ENCODE measurements at places on chromosomes 2 and 18.

DNA sequence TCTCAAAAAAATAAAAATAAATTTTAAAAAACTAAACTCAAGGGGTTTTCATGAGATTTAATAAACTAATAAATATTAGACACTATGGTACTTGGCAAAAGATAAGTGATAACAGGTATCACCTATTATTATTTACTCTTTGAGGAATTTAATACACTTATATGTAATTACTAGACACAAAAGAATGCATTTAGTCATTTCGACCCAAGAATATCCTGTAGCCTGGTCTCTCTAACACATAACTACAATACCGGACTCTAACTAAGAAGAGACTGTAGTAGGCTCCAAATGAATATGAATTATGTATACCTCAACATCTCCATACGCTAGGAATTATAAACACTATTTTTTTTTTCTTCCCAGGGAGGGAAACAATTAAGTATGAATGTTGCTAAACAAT lies 850.7 kb downstream of the CPS1 start:
- DNase-seq = no peak

DNA sequence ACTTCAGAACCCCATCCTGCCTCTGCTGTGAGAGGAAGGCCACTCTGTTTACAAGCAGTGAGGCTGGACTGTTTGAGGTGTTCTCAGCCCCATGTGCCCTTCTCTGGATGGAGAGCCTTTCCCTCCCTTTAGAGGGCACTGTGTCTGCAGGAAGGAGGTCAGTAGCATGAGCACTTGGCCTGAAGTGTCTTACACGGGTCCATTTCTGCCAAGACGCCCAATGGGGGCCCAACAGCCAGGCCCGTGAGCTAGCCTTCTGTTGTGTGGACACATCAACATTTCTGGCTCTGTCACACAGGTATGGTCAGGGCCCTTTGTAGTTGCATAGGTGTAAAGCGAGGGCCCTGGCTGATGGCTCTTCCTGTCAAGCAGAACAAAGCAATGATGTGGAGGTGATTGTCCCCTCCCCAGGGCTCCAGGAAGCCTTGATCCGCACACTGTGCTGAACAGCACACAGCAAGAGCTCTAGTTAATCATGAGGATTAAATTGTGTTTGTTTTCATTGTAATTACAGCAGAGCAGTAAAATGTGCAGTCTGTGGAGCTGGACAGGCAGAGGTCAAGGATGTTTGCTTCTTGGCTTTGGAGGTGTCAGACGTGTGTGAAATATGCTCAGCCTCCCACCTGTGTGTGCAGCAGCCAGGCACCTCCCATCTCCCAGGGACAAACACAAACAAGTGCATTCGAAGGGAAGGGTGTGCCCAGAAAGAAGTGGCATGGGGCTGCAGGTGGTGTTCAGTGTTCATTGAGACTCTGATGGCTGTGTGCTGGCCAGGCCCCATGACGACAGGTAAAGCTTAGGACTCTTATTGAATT lies 132.1 kb downstream of the SH3RF3 start:
- peak; percentile 91 for DNase-seq

DNA sequence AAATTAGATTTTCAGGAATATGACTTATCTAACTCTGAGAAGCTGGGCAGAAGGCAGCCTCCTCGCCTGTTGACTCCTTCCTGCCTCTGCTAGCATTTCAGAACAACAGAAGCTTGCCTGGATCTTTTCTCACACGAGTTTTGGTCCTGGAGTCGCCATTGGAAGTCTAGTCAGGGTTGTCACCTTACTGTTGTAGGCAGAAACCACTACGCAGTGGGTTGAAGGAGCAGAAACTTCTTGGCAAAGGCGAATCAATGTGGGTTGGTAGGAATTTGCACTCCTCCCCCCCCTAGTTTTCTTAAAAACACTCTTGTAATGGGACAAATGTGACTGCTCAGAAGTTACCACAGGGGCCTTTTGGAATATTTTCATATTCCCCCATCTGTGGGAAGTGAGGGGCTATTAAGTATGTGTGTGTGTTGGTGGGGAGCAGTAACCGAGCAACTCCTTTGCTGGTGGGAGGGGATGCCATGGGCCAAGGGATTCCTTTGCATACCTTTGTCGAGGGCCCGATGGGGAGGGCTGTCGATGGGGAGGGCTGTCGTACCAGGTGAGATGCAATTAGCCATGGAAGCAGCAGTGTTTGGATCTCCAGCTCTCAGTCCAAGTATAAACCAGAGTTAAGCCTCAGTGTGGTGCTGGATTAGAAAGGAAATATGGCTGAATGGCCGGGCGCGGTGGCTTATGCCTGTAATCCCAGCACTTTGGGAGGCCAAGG lies 117.4 kb downstream of the FMNL2 start:
- DNase-seq = no peak

GRCh38 chr2:175792199-175792598 lies 209.9 kb downstream of the LNPK start:
- no peak for DNase-seq

- DNase-seq = no peak
Observed at GRCh38 chr18:31042084-31042405, 497 bp downstream of the DSC3 start.

- no peak for DNase-seq
Observed at GRCh38 chr2:79729532-79729931, 216.7 kb downstream of the CTNNA2 start.

DNA sequence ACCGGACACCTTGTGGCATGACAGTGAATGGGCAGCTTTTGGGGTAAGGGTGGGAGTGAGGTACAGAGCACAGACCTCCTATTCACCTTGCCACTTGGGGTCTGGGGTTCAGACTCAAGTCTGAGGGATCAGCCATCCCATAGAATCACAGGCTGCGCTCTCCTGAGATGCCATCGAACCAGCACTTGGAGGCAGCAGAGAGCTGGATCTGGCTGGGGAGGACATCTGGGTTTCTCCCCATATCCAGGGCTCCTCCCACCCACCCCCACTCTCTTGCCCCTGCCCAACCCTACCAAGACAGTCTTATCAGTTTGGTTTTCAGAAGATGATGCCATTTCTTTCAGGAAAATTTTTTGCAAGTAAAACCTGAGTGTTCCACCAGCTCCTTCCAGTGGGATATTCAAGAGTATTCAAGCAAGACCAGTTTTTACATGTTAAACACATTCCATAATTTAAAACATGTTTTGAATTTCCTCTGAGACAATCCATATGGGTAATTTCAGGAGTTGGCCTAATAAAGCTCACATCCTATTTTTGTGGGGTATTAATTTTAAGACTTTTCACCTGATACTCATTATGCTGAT lies 29.2 kb upstream of the TEX44 start:
- peak; percentile 90 for DNase-seq

- no peak for DNase-seq
Observed at GRCh38 chr2:120797421-120798221, 62.0 kb downstream of the GLI2 start.

- no peak for DNase-seq
Observed at GRCh38 chr2:160194351-160194750, 5.7 kb downstream of the ITGB6 start.

DNA sequence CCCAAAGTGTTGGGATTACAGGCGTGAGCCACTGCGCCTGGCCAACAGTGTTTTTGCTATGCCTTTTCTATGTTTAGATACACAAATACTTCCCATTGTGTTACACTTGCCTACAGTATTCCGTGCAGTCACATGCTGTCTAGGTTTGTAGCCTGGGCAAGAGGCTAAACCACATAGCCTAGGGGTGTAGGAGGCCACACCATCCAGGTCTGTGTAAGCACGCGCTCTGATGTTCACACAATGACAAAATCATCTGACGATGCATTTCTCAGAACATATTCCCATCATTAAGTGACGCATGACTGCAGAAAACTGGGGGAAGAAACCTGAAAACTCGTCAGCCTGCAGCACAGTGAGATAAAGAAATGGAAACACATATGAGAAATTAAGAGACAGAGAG lies 46.1 kb upstream of the TWIST2 start:
- no peak for DNase-seq

GRCh38 chr18:58569490-58569911 lies 59.4 kb downstream of the ALPK2 start:
- no peak for DNase-seq

GRCh38 chr2:110897966-110898365 lies 165.6 kb downstream of the ACOXL start:
- no peak for DNase-seq

- no peak for DNase-seq
Observed at GRCh38 chr18:46156124-46156745, 52.0 kb downstream of the HAUS1 start.

GRCh38 chr2:237092920-237093781 lies 7.5 kb downstream of the COPS8 start:
- DNase-seq = peak; percentile 24

- no peak for DNase-seq
Observed at GRCh38 chr18:49769047-49769728, 44.1 kb downstream of the ACAA2 start.

DNA sequence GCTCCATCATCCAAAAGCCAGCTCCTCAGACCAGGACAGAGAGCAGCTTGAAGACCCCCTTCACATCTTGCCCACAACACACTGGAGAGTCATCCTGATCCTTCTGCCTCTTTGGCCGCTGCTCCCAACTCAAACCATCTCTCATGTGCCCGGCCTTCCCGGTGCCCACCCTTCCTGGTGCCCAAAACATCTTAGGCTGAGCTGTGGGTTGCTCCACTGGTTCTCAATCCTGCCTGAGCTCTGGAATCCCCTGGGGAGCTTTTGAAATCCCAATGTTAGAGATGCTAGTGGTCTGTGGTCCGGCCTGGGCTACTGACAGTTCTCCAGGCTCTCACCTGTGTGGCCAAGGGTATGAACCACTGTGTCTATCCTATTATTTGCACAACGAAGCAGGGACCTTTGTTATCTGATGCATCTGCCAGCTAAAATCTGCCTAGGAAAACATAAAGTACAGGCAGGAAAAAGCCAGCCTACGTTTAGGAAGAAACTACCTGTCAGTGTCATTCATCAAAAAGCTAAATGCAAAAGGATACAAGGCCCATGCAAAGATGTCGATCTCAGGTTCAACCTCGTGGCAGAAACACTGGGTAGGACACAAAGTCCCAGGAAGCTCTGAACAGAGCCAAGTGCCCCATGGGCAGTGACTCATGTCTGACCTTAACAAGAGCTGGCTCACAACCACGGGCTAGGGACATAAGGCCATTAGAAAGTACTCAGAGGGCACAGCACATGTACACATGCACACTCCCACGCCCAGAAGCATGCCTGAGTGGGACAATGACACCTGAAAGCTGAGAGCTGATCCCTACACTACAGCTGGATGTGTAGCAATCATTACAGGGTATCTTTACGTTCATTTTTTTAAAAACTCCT lies 30.8 kb downstream of the TBC1D8 start:
- DNase-seq = peak; percentile 51

DNA sequence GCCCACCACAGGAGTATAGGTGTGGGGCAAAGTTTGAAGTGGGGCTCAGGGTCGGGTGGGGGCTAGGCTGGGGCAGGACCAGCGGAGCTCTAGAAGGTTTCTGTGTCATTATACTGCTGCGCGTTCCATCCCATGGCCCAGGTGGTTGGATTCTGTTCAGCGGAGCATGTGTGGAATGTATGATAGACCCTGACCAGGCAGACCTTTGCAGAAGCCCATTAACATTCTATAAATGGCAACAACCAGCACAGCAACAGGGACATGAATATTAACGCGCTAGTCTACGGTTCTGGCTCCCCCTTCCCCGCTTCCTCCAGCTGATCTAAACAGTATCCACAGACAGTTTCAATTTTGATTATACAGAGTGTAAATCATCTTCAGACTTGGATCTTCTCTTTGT lies 4.1 kb upstream of the PRKCE start:
- DNase-seq = no peak

- DNase-seq = no peak
Observed at GRCh38 chr2:235485362-235485761, 8.5 kb upstream of the AGAP1 start.

GRCh38 chr2:173806761-173807160 lies 158.4 kb downstream of the SP3 start:
- no peak for DNase-seq

- no peak for DNase-seq
Observed at GRCh38 chr18:77299706-77300105, 50.1 kb downstream of the GALR1 start.

- no peak for DNase-seq
Observed at GRCh38 chr2:146317959-146318358, 1526.9 kb upstream of the ACVR2A start.

DNA sequence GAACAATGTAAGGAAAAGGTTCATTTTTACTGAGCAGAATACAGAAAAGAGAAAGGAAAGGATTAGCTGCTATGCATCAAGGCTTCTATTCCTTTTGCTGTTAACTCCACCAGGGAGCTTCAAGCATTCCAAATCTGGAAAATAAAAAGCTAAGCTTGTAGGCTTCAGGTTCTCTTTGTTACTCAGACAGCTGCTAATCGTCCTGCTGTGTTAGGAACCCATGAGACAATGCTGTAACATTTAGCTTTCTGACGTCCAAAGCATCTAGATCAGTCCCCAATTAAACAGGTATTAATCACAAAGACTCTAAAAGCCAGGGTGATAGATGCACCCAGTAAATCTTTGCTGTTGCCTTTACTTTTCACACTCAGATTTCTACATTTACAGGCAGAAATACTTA lies 103.8 kb downstream of the EPHA4 start:
- no peak for DNase-seq

GRCh38 chr2:196159221-196159892 lies 12.0 kb downstream of the STK17B start:
- DNase-seq = no peak

GRCh38 chr18:26565514-26565913 lies 17.2 kb upstream of the KCTD1 start:
- DNase-seq = no peak

- no peak for DNase-seq
Observed at GRCh38 chr2:222794585-222795449, 66.0 kb upstream of the ACSL3 start.

GRCh38 chr2:145775591-145775990 lies 1255.7 kb upstream of the ZEB2 start:
- no peak for DNase-seq

- no peak for DNase-seq
Observed at GRCh38 chr2:232626584-232626983, 6.8 kb upstream of the EFHD1 start.

GRCh38 chr2:212539072-212539880 lies 674 bp upstream of the ERBB4 start:
- DNase-seq = no peak

- DNase-seq = no peak
Observed at GRCh38 chr2:213017404-213017803, 134.0 kb downstream of the IKZF2 start.

DNA sequence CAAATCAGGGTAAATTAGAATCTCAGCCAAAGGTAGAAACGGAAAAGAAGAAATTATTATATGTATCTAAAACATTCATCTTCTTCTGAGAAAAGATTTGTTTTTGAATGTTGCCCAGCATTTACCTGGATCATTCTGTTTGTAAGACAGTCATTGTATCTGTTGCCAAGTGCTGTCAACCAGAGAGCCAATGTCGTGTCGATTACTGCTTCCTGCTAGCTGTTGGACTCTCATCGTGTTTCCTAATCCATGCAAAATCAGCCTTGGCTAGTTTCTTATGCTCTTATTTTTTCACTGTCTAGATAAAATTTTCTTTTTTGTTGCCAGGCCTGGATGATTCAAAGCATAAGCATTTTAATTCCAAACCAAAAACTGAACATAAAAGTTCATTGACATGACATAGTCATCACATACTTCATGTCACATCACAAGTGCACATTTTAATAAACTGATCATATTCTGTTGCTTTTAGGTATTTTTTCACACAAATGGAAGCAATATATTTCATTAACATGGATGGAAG lies 202.3 kb downstream of the KCNH7 start:
- DNase-seq = no peak
